ENCODE measurements at places on chromosomes 12 and 14. TPM values are rescaled to one million over a fixed set of nuclear protein-coding genes. Genes with fewer than 3 reads are reported as not detected.

Gene PRIMA1
- not detected for total RNA-seq

Gene FICD
- total RNA-seq, result 6.2 TPM

Gene CBLN3
- 3.6 TPM for total RNA-seq

Gene LARP4
- total RNA-seq, result 127 TPM

Gene CLEC2B
- total RNA-seq, result 8.4 TPM

Gene AKAP5
- total RNA-seq, result 0.65 TPM

Gene KCNA5
- total RNA-seq, result not detected

Gene LALBA
- total RNA-seq, result not detected

Gene BCL7A
- total RNA-seq, result 10.6 TPM

Gene AQP2
- not detected for total RNA-seq

Gene RTL1
- total RNA-seq, result not detected

Gene TOMM20L
- total RNA-seq, result not detected

Gene RNASE4
- 0.18 TPM for total RNA-seq

Gene DDX54
- total RNA-seq, result 232 TPM

Gene APOF
- total RNA-seq, result not detected

Gene TMEM233
- not detected for total RNA-seq

Gene ADAM21
- 0.11 TPM for total RNA-seq

Gene SOAT2
- 0.15 TPM for total RNA-seq

Gene TMX1
- total RNA-seq, result 50.7 TPM

Gene KRT3
- total RNA-seq, result not detected

Gene ZNF740
- total RNA-seq, result 41.5 TPM

Gene TAS2R10
- 0.19 TPM for total RNA-seq

Gene PLEKHG7
- total RNA-seq, result not detected

Gene LRP6
- 7.9 TPM for total RNA-seq

Gene PPP1R13B
- 9.7 TPM for total RNA-seq

Gene HOXC9
- not detected for total RNA-seq

Gene NPC2
- total RNA-seq, result 11.1 TPM

Gene MYO1A
- total RNA-seq, result 0.38 TPM

Gene OR6C2
- not detected for total RNA-seq
